ENCODE measurements at places on chromosomes 3 and 15. TPM values are rescaled to one million over a fixed set of nuclear protein-coding genes. Genes with fewer than 3 reads are reported as not detected.

Gene DHFR2
- 9.6 TPM for total RNA-seq

Gene ARHGEF26
- total RNA-seq = 6.2 TPM

- H3K27ac ChIP-seq = no peak overlapping the region
- H3K27me3 ChIP-seq = no peaks in the 10 kb centered on the region
- peaks cover 15% of the 10 kb centered on the region for H3K4me1 ChIP-seq
These were observed 60.5 kb upstream of the DPH6 start for GRCh38 chr15:35606450-35606779.

GRCh38 chr15:89130201-89130600 lies 41.9 kb downstream of the ABHD2 start:
- H3K27ac ChIP-seq = no peak overlapping the region
- no peak overlapping the region for H3K4me3 ChIP-seq
- peaks cover 9% of the 10 kb centered on the region for H3K36me3 ChIP-seq
- DNase-seq = no peak
- no peaks in the 10 kb centered on the region for H3K27me3 ChIP-seq

- DNase-seq = no peak
- no peaks in the 10 kb centered on the region for H3K27me3 ChIP-seq
- H3K27ac ChIP-seq = no peak overlapping the region
- no peaks in the 10 kb centered on the region for H3K4me1 ChIP-seq
These were observed 86.3 kb downstream of the GMPS start for GRCh38 chr3:155956508-155957411.

GRCh38 chr3:16824081-16824696 lies 60.6 kb upstream of the PLCL2 start:
- H3K4me3 ChIP-seq = no peak overlapping the region
- no peaks in the 10 kb centered on the region for H3K4me1 ChIP-seq
- no peak overlapping the region for H3K27ac ChIP-seq
- DNase-seq = no peak
- peaks cover 1% of the 10 kb centered on the region for H3K27me3 ChIP-seq
- no peaks in the 10 kb centered on the region for H3K36me3 ChIP-seq

Gene ZNF662
- 0.63 TPM for total RNA-seq

Data from mesothelial cell of epicardium (in vitro differentiated cells).